ENCODE measurements at places on chromosomes 5 and 9.

DNA sequence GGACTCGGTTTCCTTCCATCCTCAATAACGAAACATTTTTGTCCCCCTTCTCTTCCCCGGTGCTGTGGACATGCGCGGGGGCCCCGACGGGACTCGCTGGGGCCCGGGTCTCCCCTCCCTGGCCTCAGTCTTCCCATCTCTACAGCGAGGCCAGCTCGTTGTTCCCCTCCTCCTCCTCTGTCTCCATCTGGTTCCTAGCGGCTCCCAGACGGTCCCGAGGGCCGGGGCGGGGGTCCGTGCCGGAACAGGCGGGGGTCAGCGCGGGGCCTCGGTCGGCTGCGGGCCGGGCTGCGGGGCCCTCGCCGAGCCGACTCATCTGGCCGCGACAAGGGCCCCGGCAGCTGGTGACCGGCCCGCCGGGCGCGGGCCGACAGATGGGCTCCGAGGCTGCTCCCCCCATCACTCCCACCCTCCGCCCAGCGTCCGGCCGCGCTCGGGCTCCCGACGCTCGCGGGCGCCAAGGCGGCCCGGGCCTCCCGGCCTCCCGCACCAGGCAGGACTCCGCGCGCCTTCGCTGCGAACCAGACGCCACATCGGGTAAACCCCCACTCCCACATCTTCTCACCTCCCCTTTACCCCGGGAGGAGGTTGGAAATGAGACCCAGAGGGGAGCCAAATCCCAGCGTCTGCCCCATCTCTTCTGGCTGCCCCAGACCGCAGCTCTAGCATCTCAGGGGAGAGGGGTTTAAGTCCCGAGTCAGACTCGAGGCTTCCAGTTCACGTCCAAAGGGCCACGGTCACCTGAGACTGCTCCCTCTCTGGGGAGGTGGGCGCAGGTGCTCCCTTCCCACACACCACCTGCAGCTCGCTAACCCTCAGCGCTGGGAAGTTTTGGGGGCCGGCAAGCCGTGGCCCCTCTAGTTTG is 8.1 kb downstream of the BARHL1 start:
- H3K27me3 ChIP-seq: peaks cover 49% of the 10 kb centered on the region
- H3K4me1 ChIP-seq: peaks cover 22% of the 10 kb centered on the region
- peak overlapping the region; percentile 62 for H3K4me3 ChIP-seq
- H3K27ac ChIP-seq: peak overlapping the region; percentile 89
- peaks cover 30% of the 10 kb centered on the region for H3K36me3 ChIP-seq

DNA sequence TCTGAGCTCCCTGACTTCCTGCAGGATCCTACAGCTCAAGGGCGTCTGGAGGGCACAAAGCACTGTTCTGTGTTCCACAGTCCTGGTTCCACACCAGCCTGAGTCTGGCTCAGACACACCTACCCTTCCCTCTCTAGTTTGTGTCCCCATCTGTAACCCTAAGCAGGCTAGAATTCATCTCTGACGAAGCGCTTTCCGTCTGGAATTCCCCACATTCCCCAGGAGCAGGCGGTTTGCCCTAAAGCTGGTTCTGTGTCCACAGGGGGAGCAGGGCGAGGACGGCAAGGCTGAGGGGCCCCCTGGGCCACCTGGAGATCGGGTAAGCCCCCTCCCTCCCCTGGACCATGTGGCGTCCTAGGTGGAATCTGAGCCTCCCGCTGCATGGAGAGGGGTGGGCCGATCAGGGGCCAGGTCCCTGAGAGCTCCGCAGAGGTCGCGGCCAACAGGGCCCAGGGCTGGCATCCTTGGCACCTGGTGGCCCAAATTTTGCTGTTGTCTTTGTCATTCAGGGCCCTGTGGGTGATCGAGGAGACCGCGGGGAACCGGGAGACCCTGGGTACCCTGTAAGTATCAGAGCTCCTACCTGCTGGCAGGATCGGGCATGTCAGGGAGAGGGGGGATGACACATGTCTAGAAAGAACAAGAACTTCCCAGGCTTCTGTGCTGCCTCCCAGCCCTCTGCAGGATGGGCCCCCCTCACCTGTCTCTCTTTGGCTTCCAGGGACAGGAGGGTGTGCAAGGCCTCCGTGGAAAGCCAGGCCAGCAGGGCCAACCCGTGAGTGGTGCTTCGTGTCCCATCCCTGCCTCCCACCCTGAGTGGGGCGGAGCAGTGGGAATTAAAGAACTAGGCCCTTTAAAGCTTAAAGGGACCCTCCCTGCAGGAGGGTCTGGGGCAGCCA is 34.5 kb upstream of the ORM1 start:
- H3K27me3 ChIP-seq: peaks cover 19% of the 10 kb centered on the region
- DNase-seq: no peak
- no peak overlapping the region for H3K27ac ChIP-seq
- H3K36me3 ChIP-seq: no peaks in the 10 kb centered on the region
- H3K4me3 ChIP-seq: no peak overlapping the region

DNA sequence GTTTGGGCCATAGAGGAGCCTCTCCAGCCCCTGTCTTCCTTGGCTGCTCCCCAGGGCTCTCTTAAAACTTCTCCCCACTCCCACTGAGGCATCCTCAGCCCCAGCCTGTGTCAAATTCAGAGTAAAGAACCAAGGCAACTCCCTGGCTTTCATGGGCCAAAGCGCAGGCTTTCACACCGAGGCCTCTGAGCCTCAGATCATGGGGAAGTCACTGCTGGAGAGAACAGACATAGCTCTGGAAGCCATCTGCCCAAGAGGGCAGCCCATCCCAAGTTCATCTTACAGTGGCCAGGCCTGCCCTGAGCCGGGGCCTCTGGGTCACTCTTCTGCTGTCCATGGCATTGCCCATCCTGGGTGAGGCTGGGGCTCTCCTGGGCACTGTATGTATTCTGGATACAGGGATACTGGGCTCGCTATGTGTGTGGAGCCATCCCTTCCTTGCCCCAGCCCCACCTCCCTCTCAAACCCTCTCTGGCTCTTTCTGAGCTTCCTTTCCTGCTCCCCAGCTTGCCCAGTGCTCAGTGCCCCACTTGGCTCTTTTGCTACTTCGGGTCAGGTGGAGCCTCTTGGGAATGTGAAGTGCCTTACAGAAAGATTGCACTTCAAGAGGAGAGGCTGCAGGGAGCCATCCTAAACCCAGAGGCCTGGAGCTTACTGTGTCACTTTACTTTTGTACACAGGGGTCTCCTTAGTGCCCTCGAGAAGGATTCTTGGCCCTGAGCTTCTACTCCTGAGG is 33.0 kb downstream of the TGFBI start:
- peaks cover 6% of the 10 kb centered on the region for H3K27me3 ChIP-seq
- DNase-seq: no peak
- H3K36me3 ChIP-seq: no peaks in the 10 kb centered on the region
- no peaks in the 10 kb centered on the region for H3K4me1 ChIP-seq
- H3K4me3 ChIP-seq: no peak overlapping the region

GRCh38 chr5:153670101-153670500 is 179.6 kb downstream of the GRIA1 start:
- no peak overlapping the region for H3K27ac ChIP-seq
- H3K4me3 ChIP-seq: no peak overlapping the region
- no peaks in the 10 kb centered on the region for H3K36me3 ChIP-seq
- no peaks in the 10 kb centered on the region for H3K27me3 ChIP-seq

DNA sequence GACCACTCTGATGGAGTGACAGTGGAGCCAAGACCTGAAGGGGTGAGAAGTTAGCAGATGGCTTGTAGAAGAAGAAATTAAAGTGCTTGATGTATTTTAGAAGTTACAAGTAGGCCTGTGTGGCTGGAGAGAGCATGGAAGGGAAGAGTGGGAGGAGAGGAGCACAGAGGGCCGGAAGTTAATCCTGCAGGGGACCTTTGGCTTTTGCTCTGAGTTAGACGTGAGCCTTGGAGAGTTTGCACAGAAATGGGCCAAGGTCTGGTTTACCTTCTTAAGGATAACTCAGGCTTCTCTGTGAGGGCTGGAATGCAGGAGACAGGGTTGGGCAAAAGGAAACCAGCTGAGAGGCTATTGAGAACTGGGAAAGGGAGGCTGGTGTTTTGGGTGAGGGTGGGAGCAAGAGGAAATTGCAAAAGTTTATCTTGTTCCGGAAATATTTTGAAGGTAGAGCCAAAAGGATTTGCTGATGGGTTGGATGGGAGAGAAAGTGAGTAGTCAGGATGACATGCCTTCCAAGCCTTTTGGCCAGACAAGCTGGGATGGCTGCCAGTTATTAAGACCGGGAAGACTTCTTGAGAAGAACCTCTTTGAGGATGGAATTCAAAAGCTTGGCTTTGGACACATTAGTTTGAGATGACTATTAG is 17.5 kb upstream of the F2RL1 start:
- no peaks in the 10 kb centered on the region for H3K4me1 ChIP-seq
- H3K36me3 ChIP-seq: no peaks in the 10 kb centered on the region
- H3K4me3 ChIP-seq: no peak overlapping the region
- H3K27me3 ChIP-seq: peaks cover 11% of the 10 kb centered on the region

- no peak overlapping the region for H3K4me3 ChIP-seq
- H3K27me3 ChIP-seq: no peaks in the 10 kb centered on the region
- DNase-seq: no peak
- peaks cover 25% of the 10 kb centered on the region for H3K36me3 ChIP-seq
These were observed 73.9 kb downstream of the GOLPH3 start for GRCh38 chr5:32100230-32100629.

GRCh38 chr5:158511454-158511853 is 588.3 kb downstream of the EBF1 start:
- H3K4me1 ChIP-seq: peaks cover 46% of the 10 kb centered on the region
- H3K4me3 ChIP-seq: no peak overlapping the region
- H3K36me3 ChIP-seq: peaks cover under 1% of the 10 kb centered on the region
- peak; percentile 64 for DNase-seq
- H3K27ac ChIP-seq: no peak overlapping the region

GRCh38 chr9:123940721-123941523 is 11.0 kb upstream of the DENND1A start:
- no peaks in the 10 kb centered on the region for H3K4me1 ChIP-seq
- DNase-seq: no peak
- H3K27me3 ChIP-seq: peaks cover 23% of the 10 kb centered on the region
- no peak overlapping the region for H3K4me3 ChIP-seq
- peaks cover 5% of the 10 kb centered on the region for H3K36me3 ChIP-seq

GRCh38 chr5:163345216-163345615 is 92.2 kb upstream of the CCNG1 start:
- H3K27ac ChIP-seq: no peak overlapping the region
- H3K27me3 ChIP-seq: peaks cover 11% of the 10 kb centered on the region
- no peaks in the 10 kb centered on the region for H3K4me1 ChIP-seq
- no peak for DNase-seq

GRCh38 chr5:35269006-35269405 is 38.7 kb upstream of the PRLR start:
- H3K36me3 ChIP-seq: no peaks in the 10 kb centered on the region
- no peak for DNase-seq
- H3K27ac ChIP-seq: no peak overlapping the region
- H3K4me3 ChIP-seq: no peak overlapping the region
- H3K4me1 ChIP-seq: no peaks in the 10 kb centered on the region

DNA sequence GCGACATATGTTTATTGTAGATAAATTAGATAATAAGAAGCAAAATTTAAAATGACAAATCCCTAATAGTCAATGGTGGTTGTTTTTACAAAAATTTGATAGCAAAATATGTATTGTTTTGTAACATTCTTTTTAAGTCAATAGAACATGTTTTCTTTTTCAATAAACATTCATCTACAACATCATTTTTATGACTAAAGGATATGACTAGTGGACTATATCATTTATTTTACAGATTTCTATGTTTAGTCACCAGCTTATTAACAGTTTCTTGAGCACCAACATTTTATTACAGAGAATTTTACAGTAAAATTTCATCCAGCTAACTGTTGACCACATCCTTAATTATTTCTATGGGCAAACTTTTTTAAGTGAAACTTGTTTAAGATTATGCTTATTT is 114.7 kb upstream of the IL7R start:
- no peak for DNase-seq
- H3K27me3 ChIP-seq: no peaks in the 10 kb centered on the region
- H3K36me3 ChIP-seq: peaks cover 6% of the 10 kb centered on the region
- no peak overlapping the region for H3K4me3 ChIP-seq

DNA sequence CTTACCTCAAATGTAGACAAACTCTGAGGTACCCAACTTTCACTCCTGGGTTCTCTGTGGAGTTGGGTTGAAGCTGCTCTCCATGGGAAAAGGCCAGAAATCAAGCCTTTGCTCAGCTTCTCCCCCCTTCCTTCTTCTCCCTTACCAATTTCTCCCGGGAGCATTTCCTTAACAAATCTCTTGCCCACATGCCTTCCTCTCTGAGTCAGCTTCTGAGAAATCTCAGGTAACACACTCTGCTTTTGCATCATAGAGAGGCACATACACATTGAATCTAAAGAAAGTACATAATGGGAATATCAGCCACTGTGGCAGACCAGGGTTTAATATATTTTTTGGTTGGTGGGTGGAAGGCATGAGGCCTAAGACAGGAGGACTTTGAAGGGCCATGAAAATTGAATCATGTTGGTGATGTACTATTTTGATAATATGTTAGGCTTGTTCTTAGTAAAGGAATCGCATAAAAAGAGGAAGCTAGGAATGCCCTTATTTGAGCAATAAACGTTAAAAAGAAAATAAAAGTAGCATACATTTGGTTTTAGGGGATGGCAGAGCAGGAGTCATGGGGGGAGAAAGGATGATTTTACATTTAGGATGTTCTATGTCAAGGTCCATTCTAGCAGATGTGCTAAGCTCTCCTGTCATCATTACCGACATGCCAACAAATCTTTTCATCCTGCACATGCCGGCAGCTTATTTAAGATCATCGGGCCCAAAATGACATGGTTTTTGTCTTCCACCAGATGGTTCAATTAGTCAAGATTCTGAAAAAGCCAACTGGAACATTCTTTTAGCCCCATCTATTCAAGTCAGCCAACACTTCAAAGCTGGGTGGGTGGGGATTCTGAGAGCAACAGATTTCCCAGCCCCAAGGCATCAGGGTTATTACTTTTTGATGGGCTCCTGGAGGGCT is 199.5 kb upstream of the CLINT1 start:
- no peak overlapping the region for H3K4me3 ChIP-seq
- no peaks in the 10 kb centered on the region for H3K4me1 ChIP-seq
- H3K36me3 ChIP-seq: no peaks in the 10 kb centered on the region
- no peak overlapping the region for H3K27ac ChIP-seq
- no peak for DNase-seq

- H3K36me3 ChIP-seq: no peaks in the 10 kb centered on the region
- no peak overlapping the region for H3K27ac ChIP-seq
- no peak overlapping the region for H3K4me3 ChIP-seq
- no peak for DNase-seq
- no peaks in the 10 kb centered on the region for H3K27me3 ChIP-seq
These were observed 1217.0 kb upstream of the DMAC1 start for GRCh38 chr9:9016597-9016996.

DNA sequence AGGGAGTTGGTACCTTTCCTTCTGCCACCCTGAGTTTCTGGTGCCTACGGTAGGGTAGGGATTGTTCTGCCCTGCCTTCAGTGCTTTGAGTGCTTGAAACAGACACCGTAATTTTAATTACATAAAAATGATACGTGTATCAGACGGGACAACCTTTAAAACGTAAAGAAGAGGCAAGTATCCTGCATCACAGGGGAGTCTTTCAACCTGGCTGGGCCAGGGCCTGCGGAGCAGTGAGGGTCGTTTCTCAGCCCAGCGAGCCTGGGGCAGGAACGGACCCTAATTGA is 483 bp upstream of the DAB2IP start:
- peaks cover 2% of the 10 kb centered on the region for H3K36me3 ChIP-seq
- no peak overlapping the region for H3K4me3 ChIP-seq
- no peak for DNase-seq
- H3K27ac ChIP-seq: no peak overlapping the region
- peaks cover 14% of the 10 kb centered on the region for H3K4me1 ChIP-seq

- no peaks in the 10 kb centered on the region for H3K4me1 ChIP-seq
- no peak overlapping the region for H3K27ac ChIP-seq
- H3K36me3 ChIP-seq: no peaks in the 10 kb centered on the region
- H3K27me3 ChIP-seq: no peaks in the 10 kb centered on the region
- no peak overlapping the region for H3K4me3 ChIP-seq
These were observed 92.4 kb upstream of the ANXA1 start for GRCh38 chr9:73059247-73059646.

Measured in stimulated activated naive B cell treated with anti-CD40 and anti-IgM and Interleukin-4, amounts not matched to agents 10 μg/mL and 1 μg/mL and 100 μg/mL, for 72 hours (primary cell).